ENCODE measurements at places on chromosomes 3 and 15.
A peak's percentile ranks its signal among the peaks of the same experiment; 100 is the strongest.

- no peak for DNase-seq
These were observed 114.9 kb upstream of the MEF2A start for GRCh38 chr15:99450896-99451358.

- no peak for DNase-seq
These were observed 63.5 kb downstream of the UACA start for GRCh38 chr15:70699890-70700289.

- DNase-seq, result no peak
These were observed 11.5 kb upstream of the LMCD1 start for GRCh38 chr3:8490079-8490552.

DNA sequence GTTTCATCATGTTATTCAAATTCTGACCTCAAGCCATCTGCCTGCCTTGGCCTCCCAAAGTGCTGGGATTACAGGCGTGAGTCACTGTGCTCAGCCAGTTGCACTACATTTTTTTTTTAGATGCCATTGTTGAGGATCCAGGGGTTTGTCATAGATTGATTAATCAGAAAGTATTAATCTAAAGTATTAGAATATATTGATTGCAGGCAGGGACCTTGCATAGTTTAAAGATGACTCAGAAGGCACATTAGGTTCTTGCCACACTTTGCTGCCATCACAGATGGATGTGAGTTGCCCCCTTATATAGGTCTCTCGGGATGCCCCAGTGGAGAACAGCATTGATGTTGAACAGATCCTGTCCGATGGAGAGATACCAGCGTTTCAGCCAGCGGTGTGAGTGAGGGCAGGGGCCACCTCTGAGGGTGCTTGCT, 41.1 kb downstream of the IGF1R start:
- DNase-seq, result no peak

DNA sequence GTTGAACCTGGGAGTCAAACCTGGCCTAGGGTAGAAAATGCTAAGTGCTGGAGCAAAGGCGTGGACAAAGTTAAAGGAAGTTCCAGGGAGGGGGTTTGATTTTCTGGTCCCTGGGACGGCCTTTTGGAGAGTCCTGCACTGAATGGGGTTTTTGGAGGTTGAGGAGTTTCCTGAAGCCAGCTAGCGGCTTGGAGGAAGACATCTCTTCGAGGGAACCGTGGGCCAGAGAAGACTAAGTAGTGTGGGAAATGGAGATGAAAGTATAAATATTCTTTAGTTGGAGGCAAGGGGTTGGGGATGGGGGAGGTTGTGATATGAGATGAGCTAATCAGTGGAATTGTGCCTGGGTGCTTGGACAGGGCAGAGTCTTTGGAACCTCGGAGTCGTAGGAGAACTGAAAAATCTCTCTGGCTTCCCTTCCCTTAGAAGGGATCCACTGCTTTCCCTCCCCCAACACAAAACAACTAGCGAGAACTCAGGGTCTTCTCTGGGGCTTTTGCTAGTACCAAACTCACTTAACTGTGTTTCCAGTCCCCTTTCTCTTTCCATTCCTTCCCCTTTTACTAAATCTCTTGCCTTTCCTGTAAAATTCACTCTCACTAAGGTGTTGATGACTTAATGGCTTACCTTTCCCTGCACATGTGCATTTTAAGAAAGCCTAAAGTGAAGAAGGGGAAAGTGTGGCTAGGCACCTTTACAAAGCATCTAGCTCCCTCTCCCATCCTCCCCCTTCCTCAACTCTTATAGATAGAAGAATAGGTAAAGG, 1.0 kb downstream of the LPP start:
- DNase-seq, result no peak

DNA sequence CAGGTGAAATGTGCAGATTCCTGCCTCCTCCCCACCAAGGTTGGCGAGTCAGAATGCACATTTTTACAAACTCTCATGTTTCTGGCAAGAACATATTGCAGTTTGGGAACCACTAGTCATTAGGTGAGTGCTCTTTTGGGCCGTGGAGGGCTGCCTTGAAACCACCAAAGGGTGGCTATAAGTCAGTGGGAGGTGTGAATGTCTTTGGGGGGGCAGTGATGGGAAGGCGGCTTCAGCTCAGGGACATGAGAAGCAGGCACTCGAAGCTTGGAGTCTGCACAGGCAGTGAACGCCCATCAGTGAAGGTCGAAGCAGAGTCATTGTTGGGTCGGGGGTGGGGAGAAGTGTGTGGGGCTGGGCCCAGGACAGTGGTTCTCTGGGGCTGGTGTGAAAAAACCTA, 1.1 kb downstream of the NOX5 start:
- DNase-seq, result no peak

DNA sequence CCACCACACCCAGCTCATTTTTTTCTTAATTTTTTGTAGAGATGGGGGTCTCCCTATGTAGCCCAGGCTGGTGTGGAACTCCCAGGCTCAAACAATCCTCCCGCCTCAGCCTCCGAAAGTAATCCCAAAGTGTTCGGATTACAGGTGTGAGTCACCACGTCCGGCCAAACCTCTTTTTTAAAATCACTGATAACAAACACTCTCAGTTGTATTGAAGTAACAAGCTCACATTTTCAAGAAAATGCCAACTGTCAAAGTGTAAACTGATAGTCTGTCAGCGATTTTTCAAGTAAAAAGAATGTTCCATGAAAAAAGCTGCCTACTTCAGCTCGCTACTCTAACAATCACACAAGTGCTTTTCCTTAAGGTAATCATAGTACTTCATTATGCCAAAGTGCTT, 33.4 kb downstream of the UBXN7 start:
- DNase-seq, result no peak

GRCh38 chr3:129058441-129059200, 2.0 kb upstream of the GP9 start:
- peak; percentile 44 for DNase-seq

DNA sequence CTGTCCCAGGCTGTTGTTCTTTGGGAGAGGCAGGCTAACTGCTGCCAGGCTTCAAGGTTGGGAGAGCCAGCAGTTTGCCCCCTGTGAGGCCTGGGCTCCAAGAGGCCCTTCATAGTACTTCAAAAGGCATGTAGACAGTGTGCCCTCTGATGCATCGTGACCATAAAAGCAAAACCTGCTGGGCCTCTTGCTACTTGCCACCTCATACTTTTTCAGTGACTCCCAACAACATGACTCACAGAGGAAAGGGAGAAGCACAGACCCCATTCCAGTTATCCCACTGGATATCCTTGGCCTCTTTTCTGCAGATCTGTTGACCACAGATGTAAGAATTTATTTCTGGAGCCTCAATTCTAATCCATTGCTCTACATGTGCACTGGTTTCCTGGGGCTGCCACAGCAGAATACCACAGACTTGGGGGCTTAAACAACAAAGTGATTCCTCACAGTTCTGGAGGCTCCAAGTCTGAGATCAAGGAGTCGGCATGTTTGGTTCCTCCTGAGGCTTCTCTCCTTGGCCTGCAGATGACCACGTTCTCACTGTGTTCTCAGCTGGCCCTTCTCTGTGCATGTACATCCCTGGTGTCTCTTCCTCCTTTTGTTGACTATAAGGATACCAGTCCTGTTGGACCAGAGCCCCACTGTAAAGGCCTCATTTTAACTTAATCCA, 8.9 kb upstream of the NSMCE3 start:
- no peak for DNase-seq

DNA sequence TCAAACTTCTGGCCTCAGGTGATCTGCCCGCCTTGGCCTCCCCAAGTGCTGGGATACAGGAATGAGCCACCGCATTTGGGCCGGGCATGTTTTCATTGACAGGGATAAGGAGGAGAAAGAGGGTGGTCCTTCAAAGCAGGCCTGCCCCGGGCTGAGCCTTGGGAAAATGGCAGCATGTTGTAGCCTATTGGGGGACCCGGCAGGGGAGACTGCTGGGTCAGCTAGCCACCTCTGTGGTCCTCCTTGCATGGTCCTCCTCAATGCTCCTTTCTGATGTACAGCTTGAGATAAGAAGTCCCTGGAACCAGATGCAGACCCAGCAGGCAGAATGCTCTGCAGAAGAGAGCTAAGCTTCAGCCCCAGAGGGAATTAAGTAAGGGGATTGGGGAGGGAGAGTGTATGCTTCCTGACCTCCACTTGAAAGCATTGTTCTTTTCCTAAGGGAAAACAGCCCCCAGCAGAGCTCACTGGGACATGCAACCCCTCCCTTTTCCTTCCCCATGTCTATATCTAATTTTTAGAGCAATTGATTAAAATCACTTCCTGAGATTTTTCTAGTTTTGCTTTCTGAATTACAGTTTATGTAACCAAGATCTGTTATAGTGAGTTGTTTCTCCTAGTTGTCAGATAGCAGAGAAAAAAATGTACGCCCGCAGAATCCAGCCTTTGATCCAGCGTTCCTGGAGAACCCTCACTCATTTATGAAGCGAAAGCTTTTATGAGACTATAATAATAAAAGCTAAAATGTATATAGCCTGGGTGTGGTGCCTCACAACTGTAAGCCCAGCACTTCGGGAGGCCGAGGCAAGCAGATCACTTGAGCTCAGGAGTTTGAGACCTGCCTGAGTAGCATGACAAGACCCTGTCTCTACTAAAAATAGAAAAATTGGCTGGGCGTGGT, 48.7 kb upstream of the VILL start:
- no peak for DNase-seq

DNA sequence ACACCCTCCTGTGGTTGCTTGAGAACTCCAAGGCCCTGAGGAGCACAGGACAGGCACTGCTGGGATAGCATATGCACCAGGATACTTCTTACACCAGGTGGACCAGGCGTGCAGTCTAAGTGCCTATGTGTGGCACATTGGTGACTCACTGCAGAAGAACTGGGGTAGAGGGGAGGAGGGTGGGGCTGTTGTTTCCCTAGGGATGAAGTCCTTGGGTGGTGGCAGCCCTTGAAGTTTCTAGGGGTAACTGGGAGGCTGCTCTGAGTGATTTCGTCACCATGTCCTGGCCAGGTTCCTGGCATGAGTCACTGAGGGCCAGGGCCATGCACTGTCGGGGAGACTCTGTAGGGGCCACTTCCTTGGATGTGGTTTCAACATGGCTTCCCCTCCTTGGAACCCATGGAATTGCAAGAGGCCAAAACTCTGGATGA, 15.9 kb downstream of the MYZAP start:
- no peak for DNase-seq

DNA sequence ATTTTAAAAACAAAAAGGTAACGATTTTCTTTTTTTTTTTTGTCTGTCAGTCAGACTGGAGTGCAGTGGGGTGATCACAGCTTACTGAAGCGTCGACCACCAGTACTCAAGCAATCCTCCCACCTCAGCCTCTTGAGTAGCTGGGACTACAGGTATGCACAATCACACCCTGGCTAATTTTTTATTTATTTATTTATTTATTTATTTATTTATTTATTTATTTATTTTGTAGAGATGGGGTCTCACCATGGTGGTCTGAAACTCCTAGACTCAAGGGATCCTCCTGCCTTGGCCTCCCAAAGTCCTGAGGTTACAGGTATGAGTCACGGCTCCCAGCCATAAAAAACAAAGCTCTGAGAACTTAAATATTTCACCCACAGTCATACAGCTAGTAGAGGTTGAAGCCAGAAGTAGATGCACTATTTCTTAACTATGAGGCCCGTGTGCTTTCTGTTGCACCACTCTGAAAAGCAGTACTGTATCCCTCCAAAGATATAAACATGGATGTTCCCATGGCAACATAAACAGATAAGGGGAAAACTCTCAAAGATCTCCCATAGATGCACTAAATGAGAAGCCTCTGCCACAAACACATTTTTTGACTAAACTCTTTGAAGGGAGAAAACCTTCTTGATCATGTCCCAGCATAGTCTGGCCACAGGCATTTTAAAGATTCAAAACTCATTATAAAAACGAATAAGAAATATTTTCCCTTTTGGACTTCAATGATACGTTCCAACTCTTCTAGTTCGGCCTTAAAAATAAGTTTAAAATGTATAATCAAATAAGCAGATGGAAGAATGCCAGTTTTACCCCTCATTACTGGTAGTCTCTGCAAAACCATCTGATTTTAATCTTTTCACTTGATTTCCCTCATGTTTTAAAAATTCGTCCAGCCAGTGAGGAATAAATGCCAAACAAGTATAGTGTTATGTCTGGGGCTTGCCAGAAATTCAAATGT, 162.3 kb upstream of the ARHGEF26 start:
- no peak for DNase-seq

- DNase-seq, result no peak
These were observed 56.5 kb downstream of the MCTP2 start for GRCh38 chr15:94287794-94288246.

DNA sequence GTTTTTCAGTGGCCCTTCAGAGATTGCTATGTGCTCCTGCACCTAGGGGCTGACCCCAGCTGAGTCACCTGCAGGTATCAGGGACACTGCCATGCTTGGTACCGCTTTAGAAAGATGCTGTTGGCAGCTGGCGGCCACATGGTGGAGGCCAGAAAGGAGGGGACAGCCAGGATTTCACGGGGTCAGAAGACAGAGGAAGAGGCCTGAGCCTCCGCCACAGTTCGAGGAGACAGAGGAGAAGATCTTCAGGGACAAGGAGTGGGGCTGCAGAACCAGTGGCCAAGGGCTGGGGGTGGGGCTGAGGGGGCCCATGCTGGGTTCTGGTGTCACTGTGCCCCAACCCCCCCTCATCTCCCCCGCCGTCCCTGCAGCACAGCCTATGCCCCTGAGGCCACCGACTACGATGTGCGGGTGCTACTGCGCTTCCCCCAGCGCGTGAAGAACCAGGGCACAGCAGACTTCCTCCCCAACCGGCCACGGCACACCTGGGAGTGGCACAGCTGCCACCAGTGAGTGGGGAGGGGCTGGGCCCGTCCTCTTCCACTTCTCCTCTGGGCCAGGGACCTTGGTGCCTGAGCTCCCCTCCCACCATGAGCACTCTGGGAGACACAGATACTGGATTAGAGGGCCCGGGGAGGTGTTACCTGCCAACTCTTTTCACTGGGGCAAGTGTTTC, 19.9 kb downstream of the LOXL1 start:
- DNase-seq, result no peak

DNA sequence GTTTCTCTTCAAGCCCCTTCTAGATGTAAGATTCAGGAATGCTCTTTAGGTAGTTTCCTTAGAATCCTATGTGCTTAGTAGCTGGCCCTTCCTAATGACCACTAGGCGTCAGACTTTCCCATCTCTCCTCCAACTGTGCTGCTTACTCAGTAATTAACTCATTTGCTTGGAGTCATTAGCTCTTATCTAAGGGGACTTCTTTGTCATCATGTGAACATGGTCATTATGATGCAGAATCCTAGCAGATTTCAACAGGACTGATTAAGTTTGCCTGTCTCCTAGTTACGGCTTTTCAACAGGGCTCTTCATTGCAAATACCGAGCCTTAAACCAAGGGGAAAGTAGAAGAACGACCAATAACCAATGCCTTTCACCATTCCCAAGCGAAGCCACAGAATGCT, 46.4 kb downstream of the GJD2 start:
- DNase-seq, result peak; percentile 54

DNA sequence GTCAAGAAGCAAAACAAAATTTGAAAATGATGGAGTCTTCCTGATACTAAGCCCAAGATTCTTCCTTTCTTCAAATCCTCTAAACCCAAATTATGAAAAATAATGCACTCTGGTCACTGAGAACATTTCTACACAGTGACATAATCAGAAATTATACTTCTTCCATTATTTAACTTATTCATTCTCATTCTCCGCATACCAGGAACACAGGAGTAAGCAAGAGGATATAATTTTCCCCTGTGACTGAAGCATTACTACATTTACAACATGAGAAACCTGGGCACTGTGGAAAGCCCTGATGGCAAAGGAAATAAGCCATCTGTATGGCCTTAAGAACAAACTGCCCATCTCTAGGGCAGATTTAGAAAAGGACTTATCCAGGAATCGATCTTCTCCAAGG, 47.0 kb downstream of the EXD1 start:
- no peak for DNase-seq
